Stimulated activated CD4-positive, alpha-beta T cell treated with anti-CD3 and anti-CD28 coated beads, Interleukin-4, amount 100 ng/mL, for 4 hours (primary cell): ENCODE measurements at places on chromosomes 5 and 9.

- no peak for DNase-seq
Observed at GRCh38 chr9:35729101-35729500, 2.9 kb downstream of the TLN1 start.

GRCh38 chr5:181186986-181187499, 18.0 kb downstream of the TRIM7 start:
- DNase-seq, result no peak

DNA sequence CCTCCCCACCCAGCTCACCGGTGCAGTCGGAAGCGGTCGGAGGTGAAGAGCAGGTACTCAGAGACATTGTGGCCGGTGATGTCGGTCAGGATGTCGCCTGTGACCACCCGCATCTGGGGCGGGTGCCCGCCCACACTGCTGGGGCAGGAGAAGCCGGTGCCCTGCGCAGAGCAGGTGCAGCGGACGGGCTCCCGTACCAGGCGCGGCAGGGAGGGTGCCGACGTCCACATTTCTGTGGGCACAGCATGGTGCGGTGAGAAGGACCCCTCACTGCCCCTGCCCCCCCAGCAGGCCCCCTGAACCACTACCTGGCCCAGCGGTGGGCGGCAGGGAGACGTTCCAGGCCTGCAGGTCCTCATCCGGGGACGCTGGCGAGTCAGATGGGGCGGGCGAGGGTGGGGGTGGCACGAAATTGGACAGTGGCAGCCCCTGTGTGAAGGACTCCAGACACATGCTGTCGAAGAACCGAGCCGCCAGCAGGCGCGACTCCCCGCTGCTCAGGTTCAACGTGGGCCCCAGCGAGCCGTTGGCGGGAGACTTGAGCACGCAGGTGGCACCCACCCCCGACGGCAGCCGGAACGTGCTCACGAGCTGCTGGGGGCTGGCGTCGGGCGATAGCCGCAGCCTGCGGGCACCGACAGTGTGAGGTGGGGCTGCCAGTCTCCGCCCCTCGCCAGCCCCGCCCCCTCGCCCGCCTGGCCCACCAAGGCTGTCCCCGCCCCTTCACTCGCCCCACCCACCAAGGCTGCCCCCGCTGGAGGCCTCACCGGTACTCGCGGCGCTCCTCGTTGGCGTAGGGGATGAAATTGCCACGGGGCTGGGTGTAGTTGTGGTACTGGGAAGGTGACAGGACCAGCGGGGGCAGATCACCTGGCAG, 15.1 kb downstream of the ABCA2 start:
- DNase-seq, result no peak

DNA sequence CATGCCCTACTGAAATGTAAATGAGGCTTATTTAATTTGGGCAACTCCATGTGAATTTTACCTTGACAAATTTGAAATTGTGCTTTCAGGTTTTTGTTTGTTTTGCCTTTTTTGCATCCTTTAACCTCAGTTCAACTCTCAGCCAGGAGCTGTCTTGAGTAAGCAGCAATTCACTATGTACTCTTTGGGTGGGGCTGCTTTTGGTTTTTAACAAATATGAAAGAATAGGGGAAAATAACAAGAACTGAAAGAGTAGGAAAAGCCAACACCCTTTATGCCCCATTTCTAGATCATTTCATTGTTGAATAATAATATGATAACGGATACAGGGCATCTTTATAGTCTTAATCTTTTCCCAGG, 192.0 kb downstream of the ARHGAP26 start:
- DNase-seq, result no peak
